ENCODE measurements at places on chromosomes 3 and 15. TPM values are rescaled to one million over a fixed set of nuclear protein-coding genes. Genes with fewer than 3 reads are reported as not detected.

CERS3 gene
- not detected for polyA plus RNA-seq

PRR20G gene
- polyA plus RNA-seq, result not detected

TRIM71 gene
- not detected for polyA plus RNA-seq

DNA sequence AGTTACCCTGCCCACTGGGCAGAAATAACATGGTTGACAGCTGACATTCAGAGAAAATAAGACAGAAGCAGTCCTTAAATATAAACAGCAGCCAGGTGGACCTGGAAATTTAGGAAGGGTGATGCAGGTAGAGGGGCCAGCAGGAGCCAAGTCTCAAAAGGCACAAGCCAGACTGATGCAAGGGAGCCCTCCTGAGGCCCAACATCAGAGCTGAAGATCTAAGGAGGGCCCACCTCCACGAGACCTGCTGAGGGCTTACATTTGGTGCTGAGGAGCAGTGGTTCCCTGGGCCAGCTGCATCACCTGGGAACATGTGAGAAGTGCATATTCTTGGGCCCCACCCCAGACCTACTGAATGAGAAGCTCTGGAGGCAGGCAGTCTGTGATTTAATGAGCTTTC, 105.5 kb upstream of the TRIM42 start:
- no peak for DNase-seq

- no peak for DNase-seq
These were observed 642.3 kb downstream of the TBL1XR1 start for GRCh38 chr3:176554791-176555654.

- DNase-seq, result no peak
These were observed 38.4 kb upstream of the CHD2 start for GRCh38 chr15:92861742-92862141.

- DNase-seq, result no peak
These were observed 596 bp upstream of the SGO1 start for GRCh38 chr3:20186600-20187004.

GRCh38 chr15:31842532-31843195, 187.7 kb upstream of the CHRNA7 start:
- no peak for DNase-seq

GRCh38 chr3:176513604-176514003, 683.7 kb downstream of the TBL1XR1 start:
- DNase-seq, result no peak
